ENCODE measurements at places on chromosomes 4 and X.

DNA sequence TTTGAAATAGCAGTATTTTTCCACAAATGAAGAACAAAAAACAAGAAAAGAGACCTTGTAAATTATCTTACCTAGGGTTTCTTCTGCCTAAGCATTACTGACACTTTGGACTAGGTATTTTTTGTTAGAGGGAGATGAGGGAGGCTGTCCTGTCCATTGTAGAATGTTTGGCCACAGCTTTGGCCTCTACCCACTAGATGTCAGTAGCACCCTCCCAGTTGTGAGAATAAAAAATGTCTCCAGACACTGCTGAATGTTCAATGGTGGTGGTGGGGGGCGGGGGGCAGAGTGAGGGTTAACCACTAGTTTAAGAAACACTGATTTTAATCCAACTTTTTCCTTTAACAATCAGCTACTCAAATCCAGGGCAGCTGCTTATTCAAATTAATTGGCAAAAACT, 25.8 kb downstream of the OTUD4 start:
- no peak for DNase-seq

DNA sequence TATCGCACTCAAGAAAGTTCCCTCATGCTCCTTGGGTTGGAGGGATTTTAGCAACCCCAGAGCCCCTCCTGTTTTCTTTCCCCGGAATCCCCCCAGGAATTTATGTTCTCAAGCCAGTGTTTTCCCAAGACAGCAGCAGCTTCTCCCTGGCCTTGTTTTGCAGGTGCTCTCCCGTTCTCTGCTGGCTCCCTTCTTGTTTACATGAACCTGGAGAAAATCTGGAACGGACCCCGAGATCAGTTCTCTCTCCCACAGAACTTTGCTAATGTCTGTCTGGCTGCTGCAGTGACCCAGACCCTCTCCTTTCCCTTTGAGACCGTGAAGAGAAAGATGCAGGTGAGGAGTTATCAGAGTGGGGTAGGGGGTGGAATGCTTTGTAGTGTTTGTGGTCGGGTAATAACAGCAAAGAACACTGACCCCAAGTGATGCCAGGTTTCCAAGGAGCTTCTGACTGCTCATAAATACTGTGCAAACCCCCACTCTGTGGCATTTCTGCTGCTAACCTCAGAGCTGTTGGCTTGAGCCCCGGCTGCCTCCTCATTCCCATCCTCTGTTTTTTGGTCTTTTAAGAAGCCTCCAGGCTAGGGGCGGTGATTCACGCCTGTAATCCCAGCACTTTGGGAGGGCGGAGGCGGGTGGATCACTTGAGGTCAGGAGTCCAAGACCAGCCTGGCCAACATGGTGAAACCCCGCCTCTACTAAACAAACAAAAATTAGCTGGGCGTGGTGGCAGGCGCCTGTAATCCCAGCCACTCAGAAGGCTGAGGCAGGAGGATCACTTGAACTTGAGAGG, 11.1 kb downstream of the SLC25A43 start:
- no peak for DNase-seq

DNA sequence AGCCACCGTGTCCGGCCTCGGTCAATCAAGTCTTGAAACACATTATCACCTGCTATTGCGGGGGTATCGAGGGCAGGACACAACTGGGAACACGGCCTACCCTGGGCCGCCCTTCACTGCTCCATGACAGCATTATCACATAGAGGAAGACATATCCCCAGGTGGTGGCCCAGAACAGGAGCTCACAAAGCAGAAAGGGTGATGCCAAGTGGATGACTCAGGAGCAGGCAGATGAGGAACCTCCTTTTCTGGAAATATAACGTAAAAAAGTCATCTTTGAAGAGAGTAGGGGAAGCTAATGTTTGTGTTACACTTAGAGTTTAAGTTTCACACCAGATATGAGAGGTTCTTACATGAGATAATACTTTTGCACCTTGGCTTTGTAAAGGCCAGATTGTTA, 5.3 kb upstream of the SUPT20HL1 start:
- DNase-seq, result no peak

DNA sequence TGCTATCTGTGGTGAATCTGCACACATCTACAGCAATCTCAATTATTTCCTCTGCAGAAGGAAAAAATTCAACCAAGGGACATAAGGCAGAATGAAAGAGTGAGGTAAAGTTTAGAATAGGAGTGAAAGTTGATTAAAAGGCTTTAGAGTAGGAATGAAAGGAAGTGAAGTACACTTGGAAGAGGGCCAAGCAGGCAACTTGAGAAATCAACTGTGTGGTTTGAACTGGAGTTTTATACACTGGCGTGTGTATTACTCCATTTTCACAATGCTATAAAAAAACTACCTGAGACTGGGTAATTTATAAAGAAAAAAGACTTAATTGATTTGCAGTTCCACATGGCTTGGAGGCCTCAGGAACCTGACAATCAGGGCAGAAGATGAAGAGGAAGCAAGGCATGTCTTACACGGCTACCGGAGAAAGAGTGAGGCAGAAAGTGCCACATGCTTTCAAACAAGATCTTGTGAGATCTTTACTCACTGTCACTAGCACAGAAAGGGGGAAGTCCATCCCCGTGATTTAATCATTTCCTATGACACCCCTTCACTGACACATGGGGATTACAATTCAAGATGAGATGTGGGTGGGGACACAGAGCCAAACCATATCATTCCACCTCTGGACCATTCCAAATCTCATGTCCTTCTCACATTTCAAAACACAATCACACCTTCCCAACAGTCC, 234.8 kb downstream of the IL15 start:
- DNase-seq, result no peak

DNA sequence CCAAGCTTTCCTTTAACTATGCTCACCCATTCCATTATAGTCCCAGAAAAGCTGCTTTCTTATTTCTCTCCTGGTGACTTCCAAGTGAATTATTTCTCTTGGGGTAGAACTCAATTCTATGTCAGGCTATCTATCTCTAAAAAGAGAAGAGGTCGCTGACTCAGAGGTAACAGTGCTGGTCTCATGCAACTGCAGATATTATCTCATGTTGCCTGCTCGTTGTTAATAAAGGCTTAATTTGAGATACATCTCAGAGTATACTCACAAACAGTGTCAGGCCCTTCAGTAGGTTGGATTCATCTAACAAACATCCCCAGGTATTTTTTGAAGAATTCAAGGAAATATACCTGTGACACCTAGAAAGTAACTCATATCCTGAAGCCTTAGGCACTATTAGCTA, 2.7 kb downstream of the TMEM154 start:
- no peak for DNase-seq

GRCh38 chr4:30817447-30817846, 97.3 kb downstream of the PCDH7 start:
- no peak for DNase-seq

- no peak for DNase-seq
These were observed 18.9 kb downstream of the SORBS2 start for GRCh38 chr4:185793116-185793485.

DNA sequence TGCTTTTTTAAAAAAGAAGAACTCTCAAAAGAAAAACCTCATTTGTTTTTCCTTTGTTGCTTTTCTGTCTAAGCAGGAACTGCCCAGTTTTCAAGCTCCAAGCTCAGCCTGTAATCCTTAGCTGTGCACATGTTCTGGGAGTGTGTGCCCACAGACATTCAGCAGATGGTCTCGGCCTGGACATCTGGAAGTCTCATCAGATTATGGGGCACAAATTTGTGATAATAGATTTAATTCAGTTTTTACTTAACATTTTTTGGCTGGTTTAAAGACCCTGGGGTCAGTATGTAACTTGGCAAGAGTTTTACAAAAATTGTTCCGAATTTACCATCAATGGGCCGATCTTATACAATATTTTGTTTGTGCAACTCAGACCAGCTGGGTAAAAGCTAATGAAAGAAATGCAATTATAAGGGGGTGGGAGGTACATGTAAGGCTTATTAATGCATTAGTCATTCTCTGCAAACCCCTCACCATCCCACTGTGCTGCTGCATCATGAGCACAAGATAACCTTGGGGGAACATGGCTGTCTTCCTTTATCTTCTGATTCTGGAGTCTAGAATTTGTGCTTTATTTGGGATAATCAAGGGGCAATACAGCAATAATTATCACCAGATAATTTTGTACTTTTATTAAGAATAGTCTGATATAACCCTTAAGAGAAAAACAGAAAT, 86.9 kb upstream of the PHOX2B start:
- DNase-seq, result no peak

DNA sequence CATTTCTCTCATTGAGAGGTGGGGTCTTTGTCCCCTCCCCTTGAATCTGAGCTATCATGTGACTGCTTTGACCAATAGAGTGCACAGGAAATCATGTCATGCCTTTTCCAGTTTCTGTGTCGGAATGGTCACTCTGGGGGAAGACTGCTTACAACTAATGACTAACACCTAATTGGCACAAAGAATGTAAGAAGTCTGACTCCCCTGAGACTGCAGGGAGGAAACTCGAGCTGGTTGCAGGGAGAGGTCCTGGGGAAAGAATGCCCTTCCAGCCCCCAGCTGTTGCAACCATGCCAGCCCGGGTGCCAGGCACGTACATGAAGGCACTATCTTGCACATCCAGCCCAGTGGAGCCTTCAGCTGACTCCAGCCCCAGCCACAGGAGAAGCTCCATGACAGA, 254.2 kb downstream of the DHX15 start:
- no peak for DNase-seq

- DNase-seq, result no peak
These were observed 36.5 kb downstream of the NUDT9 start for GRCh38 chr4:87458913-87459312.

- DNase-seq, result no peak
These were observed 332.4 kb downstream of the ARHGAP24 start for GRCh38 chr4:85807247-85807950.

GRCh38 chr4:38858097-38858420, 1.4 kb upstream of the TLR6 start:
- DNase-seq, result no peak

DNA sequence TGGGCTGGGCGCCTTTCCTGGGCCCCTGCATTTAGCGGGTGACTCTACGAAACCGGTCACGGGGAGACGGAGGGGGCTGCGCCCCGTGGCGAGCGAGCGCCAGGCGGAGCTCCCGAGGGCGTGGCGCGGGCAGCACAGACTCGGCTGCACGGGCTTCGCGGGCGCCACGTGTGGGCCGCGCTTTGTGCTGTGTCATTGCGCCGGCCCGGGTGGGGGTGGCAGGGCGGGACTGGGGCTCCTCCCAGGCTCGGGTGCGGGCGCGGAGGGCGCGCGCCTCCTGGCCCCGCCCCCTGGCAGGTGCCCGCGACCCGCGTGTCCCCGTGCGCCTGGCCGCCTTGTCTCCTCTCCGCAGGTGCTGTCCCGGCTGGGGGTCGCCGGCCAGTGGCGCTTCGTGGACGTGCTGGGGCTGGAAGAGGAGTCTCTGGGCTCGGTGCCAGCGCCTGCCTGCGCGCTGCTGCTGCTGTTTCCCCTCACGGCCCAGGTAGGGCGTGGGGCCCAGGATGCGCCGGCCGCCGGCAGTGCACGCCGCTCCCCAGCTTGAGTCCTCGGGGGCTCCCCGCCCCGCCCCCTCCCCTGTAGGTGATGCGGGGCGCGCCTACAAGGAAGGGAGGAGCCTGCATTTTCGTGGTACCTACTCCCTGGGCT, 651 bp downstream of the UCHL1 start:
- DNase-seq, result no peak

GRCh38 chr4:6506616-6507140, 34.3 kb upstream of the PPP2R2C start:
- no peak for DNase-seq

DNA sequence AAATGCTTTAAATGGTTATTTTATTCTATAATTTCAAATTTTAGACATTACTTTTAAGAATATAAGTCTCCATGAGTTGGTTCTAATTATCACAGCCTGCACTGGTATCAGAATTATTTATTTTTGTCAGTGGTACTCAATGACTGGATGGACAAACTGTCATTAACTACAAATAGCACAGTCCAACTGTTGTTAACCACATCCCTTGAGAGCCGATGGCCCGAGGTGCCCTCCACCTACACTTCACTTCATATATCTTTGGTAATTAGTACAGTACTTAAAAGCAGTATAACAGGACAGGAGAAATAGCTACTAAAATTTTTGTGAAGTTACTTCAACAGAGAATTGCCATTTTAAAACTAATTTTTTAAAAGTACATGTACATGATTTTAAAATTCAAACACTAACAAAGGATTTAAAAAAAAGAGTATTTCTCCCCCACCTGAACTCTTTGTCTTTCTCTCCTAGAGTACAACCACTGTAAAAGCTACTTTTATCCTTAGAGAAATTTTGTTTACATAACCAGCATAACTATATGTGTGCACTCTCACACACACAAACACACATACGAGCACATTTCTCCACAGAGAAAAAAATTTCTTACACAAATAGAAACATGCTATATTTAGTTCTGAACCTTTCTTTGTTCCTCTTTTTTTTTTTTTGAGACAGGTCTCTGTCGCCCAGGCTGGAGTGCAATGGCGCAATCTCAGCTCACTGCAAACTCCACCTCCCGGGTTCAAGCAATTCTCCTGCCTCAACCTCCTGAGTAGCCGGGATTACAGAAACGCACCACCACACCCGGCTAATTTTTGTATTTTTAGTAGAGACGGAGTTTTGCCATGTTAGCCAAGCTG, 6.5 kb downstream of the TIFA start:
- DNase-seq, result no peak

- no peak for DNase-seq
These were observed 7.6 kb downstream of the NKX6-1 start for GRCh38 chr4:84491481-84491880.

GRCh38 chr4:174686826-174687225, 142.2 kb downstream of the GLRA3 start:
- DNase-seq, result no peak

DNA sequence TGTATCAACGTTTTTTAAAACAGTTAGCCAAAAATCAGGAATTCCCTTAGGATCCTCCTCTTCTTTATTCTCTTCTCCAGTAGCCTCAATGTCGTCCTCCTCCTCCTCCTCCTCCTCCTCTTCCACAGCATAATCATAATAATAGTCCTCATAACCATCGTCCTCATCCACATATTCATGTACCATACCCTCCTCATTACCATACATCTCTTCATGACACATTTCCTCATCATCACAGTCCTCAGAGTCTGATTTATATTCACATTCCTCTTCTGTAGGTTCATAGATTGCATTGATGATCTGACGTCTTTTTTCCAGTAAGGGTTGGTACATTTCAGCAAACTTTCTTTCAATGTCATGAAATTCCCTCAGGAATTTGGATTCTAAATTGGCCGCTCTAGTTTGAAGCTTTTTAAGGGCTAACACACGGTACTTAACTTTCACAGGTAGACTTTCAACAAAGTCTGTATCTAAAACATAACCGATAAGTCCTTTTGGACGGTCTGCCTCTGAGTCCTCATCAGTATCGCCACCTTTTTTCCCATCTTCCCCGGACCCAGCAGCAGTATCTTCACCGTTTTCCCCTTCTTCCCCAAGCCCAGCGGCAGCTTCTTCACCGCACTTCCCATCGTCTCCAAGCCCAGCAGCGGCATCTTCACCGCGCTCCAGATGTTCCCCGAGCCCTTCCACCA, 771 bp downstream of the NAP1L2 start:
- DNase-seq, result no peak

- DNase-seq, result no peak
These were observed 495.7 kb downstream of the RAPGEF2 start for GRCh38 chr4:159598602-159599001.

GRCh38 chr4:16812041-16812440, 86.4 kb downstream of the LDB2 start:
- no peak for DNase-seq
